ENCODE measurements at places on chromosomes 4 and X. TPM values are rescaled to one million over a fixed set of nuclear protein-coding genes. Genes with fewer than 3 reads are reported as not detected.

GRCh38 chr4:47194036-47194737 is 162.8 kb downstream of the GABRB1 start:
- H3K27ac ChIP-seq, result no peak overlapping the region
- DNase-seq, result no peak
- H3K4me3 ChIP-seq, result no peak overlapping the region
- H3K36me3 ChIP-seq, result no peaks in the 10 kb centered on the region
- no peaks in the 10 kb centered on the region for H3K27me3 ChIP-seq

GRCh38 chrX:154374313-154375155 is at the start of gene FLNA:
Gene FLNA, minus strand, starts transcription at chrX:154374634. Its CDS starts 3,389 bp downstream, at chrX:154371245.
- no peaks in the 10 kb centered on the region for H3K36me3 ChIP-seq
- peaks cover 28% of the 10 kb centered on the region for H3K27me3 ChIP-seq
- no peak for DNase-seq

DNA sequence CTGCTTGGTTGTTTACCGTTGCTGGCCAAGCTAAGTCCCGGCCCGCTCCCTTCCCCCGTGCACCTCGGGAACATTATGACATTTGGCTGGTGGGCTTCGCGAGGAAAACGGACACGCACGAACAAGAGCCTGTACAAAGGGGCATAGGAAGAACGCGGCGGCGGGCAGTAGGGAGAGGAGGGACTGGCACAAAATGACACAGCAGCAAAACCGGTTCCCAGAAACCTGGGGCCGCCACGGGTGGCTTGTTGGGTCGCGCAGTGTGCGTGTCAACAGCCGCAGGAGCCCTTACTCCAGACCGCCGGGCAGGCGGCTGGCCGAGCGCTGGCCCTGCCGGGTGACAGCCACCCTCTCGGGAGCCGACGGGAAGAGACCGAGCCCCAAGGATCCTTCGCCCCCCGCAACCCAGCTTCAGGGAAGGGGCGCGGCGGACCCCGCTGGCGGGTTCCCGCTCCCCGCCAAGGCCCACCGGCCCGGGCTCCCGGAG is 1.6 kb upstream of the LIN54 start:
- H3K4me3 ChIP-seq, result peak overlapping the region; percentile 77
- no peaks in the 10 kb centered on the region for H3K27me3 ChIP-seq
- no peaks in the 10 kb centered on the region for H3K36me3 ChIP-seq
- H3K4me1 ChIP-seq, result no peaks in the 10 kb centered on the region

- H3K4me1 ChIP-seq, result no peaks in the 10 kb centered on the region
- no peak overlapping the region for H3K27ac ChIP-seq
- DNase-seq, result no peak
- no peaks in the 10 kb centered on the region for H3K27me3 ChIP-seq
Measured at GRCh38 chr4:152771741-152772533, 7.6 kb downstream of the TIGD4 start.

DNA sequence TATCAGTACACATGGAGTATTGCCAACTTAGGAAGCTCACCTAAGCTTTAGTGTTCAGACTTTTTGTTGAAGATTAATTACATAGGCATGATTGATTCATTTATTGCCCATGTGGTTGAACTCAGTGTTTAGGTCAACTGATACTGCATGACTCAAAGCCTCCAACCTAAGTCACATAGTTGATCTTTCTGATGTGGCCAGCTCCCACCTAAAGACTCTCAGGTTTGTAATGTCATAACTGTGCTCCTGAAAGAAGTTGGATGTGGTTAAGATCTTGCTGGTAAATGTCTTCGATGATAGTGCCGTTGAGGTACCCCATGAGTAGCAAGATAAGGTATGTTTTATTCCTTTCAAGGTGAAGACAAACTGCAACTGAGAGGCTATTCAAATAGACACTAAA is 192.5 kb downstream of the EDA start:
- H3K36me3 ChIP-seq, result no peaks in the 10 kb centered on the region
- H3K27ac ChIP-seq, result no peak overlapping the region
- no peak for DNase-seq
- H3K4me1 ChIP-seq, result no peaks in the 10 kb centered on the region
- no peak overlapping the region for H3K4me3 ChIP-seq

GRCh38 chr4:5712517-5712916 is 1.5 kb downstream of the EVC start:
- DNase-seq, result no peak
- H3K36me3 ChIP-seq, result no peaks in the 10 kb centered on the region
- H3K4me1 ChIP-seq, result no peaks in the 10 kb centered on the region
- H3K4me3 ChIP-seq, result no peak overlapping the region
- peaks cover 2% of the 10 kb centered on the region for H3K27me3 ChIP-seq

Gene BCOR
- polyA plus RNA-seq, result 5.1 TPM

Gene BMPR1B
- 0.07 TPM for polyA plus RNA-seq

Gene ERVMER34-1
- polyA plus RNA-seq, result not detected

Measured in small intestine (tissue), 16 donors.